ENCODE measurements at places on chromosomes 16 and 17.

GRCh38 chr16:13959626-13960025, 39.7 kb downstream of the ERCC4 start:
- DNase-seq = no peak

DNA sequence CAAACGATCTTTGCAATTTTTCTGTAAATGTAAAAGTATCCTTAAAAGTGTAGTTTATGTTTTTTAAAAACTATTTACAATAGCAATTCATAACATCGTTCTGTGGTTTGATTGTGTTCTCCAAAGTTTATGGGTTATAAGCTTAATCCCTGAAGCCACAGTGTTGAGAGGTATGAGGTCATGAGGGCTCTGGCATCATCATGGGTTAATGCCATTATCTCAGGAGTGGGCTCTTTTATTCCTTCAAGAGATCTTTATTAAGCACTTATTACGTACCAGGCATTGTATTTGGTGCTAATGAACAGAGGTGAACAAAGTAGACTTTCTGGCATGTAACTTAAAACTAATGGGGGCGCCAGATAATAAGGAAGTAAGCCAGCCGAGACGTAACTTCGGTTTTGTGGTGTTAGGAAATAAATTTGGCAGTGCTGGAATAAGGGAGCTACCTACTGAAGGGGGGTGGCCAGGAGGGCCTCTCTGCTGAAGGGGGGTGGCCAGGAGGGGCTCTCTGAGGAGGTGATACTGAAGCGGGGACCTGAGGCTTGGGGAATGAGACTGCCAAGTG, 158.1 kb downstream of the VPS53 start:
- no peak for DNase-seq

DNA sequence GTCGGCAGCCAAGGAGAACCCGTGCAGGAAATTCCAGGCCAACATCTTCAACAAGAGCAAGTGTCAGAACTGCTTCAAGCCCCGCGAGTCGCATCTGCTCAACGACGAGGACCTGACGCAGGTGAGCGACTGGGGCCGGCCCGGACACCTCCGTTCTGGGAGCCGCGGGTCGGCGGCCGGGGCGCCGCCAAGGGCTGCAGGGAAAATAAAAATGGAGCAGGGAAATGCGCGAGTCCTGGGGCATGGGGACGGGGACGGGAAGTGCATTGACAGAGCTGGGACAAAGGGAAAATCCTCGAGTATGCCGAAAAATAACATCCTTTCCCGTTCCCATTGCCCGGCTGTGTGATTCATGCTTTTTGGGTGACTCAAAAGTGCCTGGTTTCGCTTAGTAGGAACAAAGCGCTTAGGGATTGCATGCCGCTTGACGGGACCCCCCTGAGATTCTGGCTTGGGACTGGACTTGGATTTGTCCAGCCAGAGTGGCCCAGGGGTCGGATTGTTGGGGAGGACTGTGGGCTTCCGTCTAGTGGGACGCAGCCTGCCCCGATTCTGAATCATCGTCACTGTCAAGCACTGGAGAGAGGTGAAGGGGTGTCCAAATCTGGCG, 699 bp downstream of the MPRIP start:
- DNase-seq = no peak

- no peak for DNase-seq
Observed at GRCh38 chr16:65534121-65534528, 412.3 kb upstream of the CDH11 start.

DNA sequence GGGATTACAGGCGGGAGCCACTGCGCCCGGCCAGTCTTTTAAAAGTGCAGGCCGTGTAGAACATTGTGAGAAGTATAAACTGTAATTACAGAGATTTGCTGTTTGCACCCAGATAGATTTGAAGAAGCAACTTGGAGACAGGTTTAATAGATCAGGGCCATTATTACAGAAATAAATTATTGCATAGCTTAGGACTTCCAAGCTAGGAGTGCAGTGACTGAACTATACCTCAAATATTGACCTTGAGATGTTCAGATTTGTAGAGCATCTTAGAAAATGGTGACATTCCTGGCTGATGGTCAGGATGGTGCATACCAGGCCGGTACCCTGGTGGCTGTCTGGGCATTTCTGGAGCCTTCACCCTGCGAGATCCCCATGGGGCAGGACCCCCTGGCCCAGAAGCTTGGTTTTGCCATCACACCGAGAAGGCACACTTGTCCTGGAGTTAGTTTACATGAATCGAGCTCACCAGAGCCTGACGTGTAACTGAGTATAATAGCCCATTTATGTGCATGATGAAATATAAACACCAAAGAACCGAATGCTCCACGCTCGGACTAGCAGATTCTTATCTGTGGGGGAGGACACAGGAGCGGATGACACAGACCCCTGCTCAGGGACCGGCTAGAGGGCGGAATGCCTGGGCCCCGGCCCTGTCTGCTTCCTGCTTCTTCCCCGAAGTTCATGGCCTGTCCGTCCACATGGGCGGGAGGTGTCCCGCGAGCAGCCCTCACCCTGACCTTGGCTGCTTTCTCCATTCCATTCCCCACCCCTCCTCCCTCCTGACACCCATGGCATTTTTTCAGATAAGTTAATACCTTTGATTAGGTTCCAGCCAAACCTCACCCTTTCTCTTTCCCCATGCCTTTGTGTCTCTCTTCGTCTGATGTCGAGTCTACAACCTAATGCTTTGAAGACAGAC, 32.1 kb downstream of the CCDC40 start:
- no peak for DNase-seq

DNA sequence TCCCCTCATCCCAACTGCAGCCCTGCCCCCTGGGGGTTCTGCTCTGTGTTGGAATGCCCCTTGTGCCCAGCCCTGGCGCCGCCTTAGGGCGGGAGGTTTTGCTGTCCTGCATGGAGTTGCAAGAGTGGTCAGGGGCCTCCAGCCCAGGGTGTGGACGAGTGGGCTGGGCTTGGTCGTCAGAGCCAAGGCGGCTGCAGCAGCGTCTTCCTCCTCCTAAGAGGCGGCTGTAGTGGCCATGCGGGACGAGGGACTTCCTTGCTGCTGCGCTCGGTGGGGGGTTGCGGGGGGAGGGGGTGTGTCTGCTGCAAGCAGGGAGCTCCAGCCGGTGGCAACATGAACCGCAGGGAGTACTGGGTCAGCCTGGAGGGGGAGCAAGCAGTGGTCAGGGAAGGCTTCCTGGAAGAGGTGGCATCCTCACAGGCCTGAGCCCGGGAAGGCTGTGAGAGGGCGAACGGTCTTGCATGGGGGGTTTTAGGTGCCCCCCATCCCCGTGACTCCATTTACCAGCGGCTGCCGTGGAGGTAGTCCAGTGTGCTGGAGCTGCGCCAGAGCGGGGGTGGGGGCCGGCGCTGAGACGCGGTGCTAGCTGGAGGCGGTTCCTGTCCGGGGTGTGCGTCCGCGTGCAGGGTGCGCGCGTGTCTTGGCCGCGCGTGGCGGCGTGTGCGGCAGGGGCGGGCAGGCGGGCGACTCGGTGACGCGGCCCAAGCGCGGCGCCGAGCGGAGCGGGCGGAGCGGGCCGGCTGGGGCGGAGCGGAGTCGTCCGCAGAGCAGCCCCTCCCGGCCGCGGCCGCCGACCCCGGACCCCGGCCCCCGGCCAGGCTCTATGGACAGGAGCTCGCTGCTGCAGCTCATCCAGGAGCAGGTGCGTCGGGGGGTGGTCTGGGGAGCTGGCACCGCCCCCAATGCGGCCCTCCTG, at the start of gene RHBDL1:
Gene RHBDL1, plus strand, starts transcription at position 704 of the 916 bp plus-strand sequence. Its CDS starts 120 bp downstream, at position 824.
- DNase-seq = no peak

- DNase-seq = no peak
Observed at GRCh38 chr17:74935585-74936469, at the start of gene OTOP3. Gene OTOP3 (plus strand): TSS chr17:74935898. CDS start chr17:74935922, 24 bp downstream.

GRCh38 chr16:49782405-49782804, 73.5 kb downstream of the ZNF423 start:
- DNase-seq = no peak

- DNase-seq = no peak
Observed at GRCh38 chr17:34045990-34046389, 209.1 kb upstream of the CCL2 start.

- DNase-seq = no peak
Observed at GRCh38 chr17:36768394-36768793, 167.0 kb downstream of the MRM1 start.

GRCh38 chr16:27723711-27724481, 174.0 kb downstream of the KATNIP start:
- no peak for DNase-seq

- DNase-seq = no peak
Observed at GRCh38 chr17:42530952-42531454, 5.0 kb upstream of the NAGLU start.

DNA sequence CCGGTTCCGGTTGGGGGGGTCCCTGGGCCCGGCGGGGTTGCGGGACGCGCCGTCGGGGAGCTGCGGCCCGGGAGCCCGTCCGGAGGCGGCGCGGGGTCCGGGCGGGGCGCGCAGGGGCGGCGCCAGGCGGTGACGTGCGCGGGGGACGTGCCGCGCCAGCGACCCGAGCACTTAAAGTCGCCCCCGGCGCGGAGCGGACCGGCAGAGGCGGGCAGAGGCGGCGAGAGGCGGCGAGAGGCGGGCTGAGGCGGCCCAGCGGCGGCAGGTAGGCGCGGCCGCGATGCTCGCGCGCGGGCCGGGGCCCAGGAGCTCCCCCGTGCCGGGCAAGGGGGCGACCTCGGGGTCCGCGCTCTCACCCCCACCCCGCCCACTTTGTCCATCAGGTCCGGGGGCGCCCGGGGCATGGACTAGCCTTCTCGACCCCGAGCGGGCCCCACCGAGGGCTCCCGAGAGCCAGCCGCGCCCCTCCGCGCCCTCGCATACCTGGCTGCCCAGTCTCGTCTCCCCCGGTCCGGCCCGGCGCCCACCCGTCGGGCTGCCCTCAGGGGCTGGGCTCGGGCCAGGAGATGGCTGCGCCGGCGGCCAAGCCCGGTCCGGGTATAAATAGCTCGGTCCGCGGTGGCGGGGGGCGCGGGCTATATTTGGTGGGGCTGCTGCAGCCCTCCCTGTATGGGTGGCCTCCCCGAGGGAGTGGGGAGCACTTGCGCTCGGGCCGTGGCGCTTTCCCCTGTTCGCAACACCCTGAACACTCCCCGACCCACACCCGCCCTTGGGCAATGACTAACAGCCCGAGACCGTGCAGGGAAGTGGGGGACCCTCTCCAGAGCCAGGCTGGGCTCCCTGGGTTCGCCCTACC, at the start of gene SLC16A3:
Gene SLC16A3, plus strand, starts transcription at position 201 of the 856 bp plus-strand sequence. CDS start 6,967 bp downstream, outside the sequence.
- DNase-seq = no peak

DNA sequence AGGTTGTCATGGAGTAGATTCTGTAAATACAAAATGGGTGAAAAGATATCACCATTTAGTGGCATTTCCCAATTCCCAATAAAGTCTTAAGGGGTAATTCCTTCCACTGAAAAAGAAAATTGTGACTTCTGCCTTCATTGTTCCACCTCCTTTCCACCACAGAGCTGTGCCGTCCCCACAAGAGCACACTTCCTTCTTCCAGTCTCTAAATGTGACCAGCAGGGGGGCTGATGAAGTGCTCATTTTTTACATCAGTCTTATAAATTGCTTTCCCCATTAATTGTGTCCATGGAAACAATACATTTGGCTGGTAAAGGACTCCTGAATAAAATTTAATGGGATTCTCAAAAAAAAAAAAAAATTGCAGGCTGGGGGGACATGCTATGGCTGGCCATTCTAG, 260.8 kb upstream of the PSMD7 start:
- DNase-seq = no peak

DNA sequence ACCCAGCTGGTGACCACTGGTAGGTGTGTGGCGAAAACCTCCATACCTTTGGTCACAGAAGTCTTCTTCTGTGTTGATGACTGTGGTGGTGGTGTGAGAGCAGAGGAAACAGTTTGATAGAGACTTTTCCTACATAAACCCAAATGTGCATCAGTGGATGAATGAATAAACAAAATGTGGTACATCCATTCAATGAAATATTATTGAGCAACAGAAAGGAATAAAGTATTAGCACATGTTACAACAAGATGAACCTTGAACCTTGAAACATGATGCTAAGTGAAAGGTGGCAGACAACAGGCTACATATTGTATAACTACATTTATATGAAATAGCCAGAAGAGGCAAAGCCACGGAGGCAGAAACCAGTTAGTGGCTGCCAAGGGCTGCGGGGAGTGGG, 15.2 kb downstream of the CDK5R1 start:
- no peak for DNase-seq

DNA sequence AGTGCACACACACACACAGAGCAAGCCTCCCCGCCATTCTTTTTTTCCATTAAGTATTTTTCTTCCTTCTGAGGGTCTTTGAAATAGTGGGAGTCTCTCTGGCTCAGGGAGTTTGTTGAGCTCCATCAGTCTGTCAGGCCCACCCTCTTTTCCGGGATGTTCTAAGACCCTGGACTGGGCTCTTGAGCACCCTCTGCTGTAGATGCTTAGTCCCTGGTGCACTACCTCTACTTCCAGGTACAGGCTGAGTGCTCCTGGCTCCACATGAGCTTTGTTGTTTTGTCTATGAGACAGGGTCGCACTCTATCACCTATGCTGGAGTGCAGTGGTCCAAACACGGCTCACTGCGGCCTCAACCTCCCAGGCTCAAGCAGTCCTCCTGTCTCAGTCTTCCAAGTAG, 20.7 kb downstream of the LIMD2 start:
- no peak for DNase-seq

- DNase-seq = no peak
Observed at GRCh38 chr16:53892155-53892554, 188.2 kb downstream of the FTO start.

GRCh38 chr16:13962232-13962631, 42.3 kb downstream of the ERCC4 start:
- DNase-seq = no peak

GRCh38 chr17:2416010-2416734, 15.3 kb upstream of the MNT start:
- peak; percentile 67 for DNase-seq

DNA sequence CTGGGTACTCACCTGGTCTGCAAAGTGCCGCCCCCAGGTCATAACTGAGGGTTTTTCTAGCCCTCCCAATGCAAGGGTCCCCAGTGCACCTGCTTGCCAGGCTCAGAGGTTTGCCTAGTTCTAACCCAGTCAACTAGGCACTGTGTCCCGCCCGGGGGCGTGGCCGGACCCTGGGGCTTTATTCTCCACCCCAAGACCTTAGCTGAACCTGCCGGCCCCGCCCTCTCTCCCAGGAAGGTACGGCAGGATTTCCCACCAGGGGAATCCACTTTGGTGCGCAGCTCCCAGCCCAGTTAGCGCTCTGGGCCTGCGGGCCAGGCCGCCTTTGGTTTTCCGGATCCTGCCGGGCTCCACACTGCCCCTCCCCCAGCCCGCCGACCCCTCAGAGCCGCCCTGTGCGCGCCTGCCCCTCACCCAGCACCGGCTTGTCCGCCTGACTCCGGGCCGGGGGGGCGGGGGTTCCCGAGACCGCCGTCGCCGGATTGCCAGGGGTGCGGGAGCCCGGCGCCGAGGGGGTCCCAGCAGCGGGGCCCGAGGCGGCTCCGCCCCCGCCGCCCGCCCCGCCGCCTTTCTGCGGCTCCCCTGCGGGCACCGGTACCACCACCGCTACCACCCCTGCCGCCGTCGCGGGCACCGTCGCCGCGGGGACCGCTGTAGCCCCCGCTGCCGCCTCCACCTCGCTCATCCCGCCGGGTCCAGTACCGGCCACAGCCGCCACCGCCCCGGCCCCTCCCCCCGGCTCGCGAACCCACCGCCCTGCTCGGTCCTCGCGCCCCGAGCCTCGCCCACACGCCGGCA, 424 bp downstream of the YBX2 start:
- no peak for DNase-seq

GRCh38 chr17:39069114-39069756, 82.2 kb downstream of the PLXDC1 start:
- no peak for DNase-seq

- DNase-seq = no peak
Observed at GRCh38 chr16:23950898-23951297, 115.1 kb downstream of the PRKCB start.

- DNase-seq = no peak
Observed at GRCh38 chr16:50308237-50308965, 42.0 kb downstream of the ADCY7 start.
